ENCODE measurements at places on chromosomes 4 and X.
A peak's percentile ranks its signal among the peaks of the same experiment; 100 is the strongest.

DNA sequence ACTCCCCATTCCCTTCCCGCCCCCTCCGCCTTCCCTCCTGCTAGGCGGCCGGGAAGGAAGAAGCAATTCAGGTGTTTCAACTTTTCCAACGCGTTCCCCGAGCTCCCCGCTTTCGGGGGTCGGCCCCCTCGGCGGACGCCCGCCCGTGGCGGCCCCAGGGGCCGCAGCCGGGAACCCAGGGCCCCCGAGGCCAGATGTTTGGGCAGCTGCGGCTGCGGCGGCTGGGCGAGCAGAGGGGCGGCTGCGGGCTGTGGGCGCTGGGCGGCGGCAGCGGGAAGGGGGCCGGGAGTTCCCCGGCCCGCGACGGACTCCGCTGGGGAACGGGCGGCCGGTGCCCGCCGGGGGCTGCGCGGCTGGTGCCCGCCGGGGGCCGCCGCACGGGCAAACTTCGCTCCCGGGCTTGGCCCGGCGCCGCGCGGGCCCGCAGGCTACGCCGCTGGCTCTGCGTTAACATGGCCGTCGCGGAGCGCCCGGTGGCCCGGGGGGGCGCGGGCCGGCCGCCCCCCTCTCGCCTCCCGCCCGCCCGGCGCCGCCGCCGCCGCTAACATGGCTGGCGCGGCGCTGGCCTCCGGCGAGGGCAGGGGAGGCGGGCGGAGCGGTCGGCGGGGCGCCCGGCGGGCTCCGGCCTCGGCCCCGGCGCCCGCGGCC lies 510 bp downstream of the HMGB3 start:
- DNase-seq = no peak

GRCh38 chr4:41528512-41529205 lies 9.3 kb upstream of the LIMCH1 start:
- no peak for DNase-seq

DNA sequence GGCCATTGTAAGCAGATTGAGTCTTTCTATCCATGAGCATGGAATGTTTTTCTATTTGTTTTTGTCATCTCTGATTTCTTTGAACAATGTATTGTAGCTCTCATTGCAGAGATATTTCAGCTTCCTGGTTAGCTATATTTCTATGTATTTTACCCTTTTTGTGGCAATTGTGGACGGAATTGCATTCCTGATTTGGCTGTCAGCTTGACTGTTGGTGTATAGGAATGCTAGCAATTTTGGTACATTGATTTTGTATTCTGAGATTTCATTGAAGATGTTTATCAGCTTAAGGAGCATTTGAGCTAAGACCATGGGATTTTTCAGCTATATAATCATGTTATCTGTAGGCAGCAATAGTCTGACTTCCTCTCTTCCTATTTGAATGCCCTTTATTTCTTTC lies 154.6 kb downstream of the GUCY2F start:
- no peak for DNase-seq

DNA sequence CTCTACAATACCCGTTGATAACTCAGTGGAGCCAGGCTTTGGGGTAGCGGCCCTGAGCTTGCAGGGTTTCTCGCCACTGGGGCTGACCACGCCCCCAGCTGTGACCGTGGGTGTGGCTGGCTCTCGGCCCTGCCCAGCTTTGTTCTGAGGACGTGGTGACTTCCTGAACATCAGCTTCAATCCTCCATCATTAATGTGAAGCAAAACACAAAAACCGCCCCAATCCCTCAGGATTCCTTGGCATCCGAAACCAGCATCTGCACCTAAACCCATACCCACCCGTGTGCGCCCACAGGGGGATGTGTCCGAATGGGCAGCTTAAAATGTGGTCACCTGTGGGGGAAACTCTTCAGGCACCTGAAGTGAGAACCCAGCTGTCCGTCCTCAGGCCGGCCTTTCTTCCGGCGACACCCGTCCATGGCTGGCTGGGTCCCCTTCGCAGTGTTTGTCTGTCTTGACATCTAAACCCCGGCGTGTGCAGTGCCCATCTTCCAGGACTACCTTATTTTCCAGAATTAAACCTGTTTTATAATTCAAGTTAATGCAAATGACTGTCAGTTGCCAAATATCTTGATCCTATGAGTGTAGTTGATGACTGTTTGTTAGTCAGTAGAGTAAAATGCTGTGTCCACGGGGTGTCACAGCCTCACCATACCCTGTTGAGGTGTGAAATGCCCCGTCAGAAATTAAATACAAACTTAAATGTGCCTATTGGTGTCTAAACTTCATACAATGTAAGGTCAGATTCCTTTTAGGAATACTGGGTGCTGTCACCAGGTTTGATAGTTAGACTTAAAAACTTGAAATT lies 27.3 kb downstream of the NELFA start:
- peak; percentile 54 for DNase-seq
